Mammary epithelial cell (primary cell): ENCODE measurements at places on chromosomes 1 and 21. TPM values are rescaled to one million over a fixed set of nuclear protein-coding genes. Genes with fewer than 3 reads are reported as not detected.
A peak's percentile ranks its signal among the peaks of the same experiment; 100 is the strongest.

COL11A1 gene
- polyA plus RNA-seq: not detected

ZMYND12 gene
- polyA plus RNA-seq: 0.22 TPM

CACNA1S gene
- polyA plus RNA-seq: not detected

GRCh38 chr1:60367532-60367931 lies 294.0 kb upstream of the C1orf87 start:
- DNase-seq: no peak

DNA sequence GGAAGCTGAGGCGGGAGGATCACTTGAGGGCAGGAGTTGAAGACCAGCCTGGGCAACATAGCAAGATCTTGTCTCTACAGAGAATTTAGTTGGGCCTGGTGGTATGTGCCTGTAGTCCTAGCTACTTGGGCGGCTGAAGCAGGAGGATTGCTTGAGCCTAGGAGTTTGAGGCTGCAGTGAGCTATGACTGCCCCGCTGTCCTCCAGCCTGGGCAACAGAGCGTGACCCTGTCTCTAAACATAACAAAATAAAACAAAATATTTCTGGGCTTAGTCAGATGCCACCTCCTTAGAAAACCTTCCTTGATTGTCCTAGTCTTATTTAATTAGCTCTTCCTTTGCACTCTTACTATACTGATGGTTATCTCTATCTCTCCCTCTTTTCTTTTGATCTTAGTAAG lies 8.5 kb downstream of the TGFB2 start:
- no peak for DNase-seq

- DNase-seq: no peak
Observed at GRCh38 chr1:212975111-212975918, 25.0 kb downstream of the VASH2 start.

GRCh38 chr1:228261706-228262105 lies 53.9 kb downstream of the OBSCN start:
- DNase-seq: no peak

- DNase-seq: peak; percentile 61
Observed at GRCh38 chr21:25700741-25701140, 34.0 kb downstream of the ATP5PF start.
